ENCODE measurements at places on chromosomes 5 and 9. TPM values are rescaled to one million over a fixed set of nuclear protein-coding genes. Genes with fewer than 3 reads are reported as not detected.

DNA sequence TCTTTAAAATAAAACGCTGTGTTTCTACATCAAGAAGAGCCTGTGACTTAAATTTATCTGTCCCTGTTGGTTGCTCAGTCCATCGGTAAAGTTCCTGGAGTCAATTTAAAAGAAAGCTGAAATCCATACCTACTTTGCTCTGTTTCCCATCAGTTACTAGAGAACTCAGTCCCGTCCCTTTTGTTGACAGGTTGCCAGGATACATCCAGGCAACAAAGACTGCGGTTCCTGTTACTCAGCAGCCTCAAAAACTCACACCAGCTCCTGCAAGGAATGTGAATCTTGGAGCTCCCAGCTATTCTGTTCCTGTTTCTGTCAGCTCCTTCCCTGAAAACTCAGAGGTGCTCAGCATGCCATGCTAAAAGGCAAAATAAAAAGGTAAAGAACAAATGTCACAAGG, at the start of gene ZNF474:
TSS of gene ZNF474 (plus strand) at position 241 of the 400 bp plus-strand sequence. CDS start 22,445 bp downstream, outside the sequence.
- no peak for DNase-seq

- peak; percentile 17 for DNase-seq
These were observed 76.5 kb upstream of the OLFM1 start for GRCh38 chr9:135010921-135011320.

DNA sequence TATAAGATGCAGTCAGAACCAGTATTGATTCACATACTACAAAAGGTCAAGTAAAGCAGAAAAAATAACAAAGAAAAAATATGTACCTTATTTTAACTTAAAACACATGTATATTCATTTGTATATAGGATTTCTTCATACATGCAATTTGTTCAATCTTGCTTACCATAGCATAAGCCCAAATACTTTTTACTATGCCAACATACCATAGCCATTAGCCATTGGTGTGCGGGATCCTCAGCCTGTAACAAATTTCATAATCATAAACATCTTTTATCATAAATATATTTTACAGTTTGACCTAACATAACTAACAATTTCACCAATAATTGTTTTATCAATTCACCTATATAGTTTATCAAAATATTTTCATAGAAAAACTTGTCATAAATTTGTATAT, 51.1 kb downstream of the MPDZ start:
- DNase-seq: no peak

GRCh38 chr5:111726986-111727385, 30.0 kb downstream of the NREP start:
- no peak for DNase-seq

DNA sequence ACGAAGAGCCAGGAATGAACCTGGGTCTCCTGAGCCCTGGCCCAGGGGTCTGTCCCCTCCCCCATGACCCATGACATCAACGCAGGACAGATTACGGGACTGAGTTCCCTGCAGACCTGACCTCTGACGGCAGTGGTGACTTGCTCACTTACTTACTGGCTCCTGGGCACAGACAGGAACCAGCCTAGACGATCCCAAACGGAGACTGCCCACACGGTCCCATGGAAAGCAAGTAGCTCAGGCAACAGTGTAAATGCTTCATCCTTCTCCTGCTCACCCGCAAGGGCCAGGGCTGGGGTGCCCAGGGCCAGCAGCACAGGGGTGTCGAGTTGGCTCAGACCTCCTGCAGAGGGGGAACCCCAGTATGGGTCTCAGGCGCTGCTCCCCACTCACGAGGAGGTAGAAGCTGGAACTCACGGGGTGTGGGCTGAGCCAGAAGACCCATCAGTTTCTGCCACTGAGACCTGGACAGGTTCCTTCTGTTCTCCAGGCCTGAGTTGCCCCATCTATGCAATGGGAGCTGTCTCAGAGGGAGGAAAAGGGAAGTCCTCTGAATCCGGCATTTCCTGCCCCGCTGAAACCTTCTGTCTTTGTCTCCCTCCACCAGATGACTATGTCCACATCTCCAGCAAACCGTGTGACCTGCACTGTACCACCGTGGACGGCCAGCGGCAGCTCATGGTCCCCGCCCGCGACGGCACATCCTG, 5.6 kb downstream of the ADAMTSL2 start:
- peak; percentile 28 for DNase-seq

The RNF183 gene
- total RNA-seq: not detected

The MARCOL gene
- total RNA-seq: not detected

The FASTKD3 gene
- 15.1 TPM for total RNA-seq

The SPOCK1 gene
- total RNA-seq: 0.30 TPM

The KIF4B gene
- not detected for total RNA-seq

The SOX30 gene
- 0.29 TPM for total RNA-seq

The NUTM2G gene
- total RNA-seq: not detected

The NMRK1 gene
- 33.2 TPM for total RNA-seq

All from OCI-LY7 (cell line).